ENCODE measurements at places on chromosomes 16 and 17.

GRCh38 chr16:54582631-54583250 is 296.2 kb upstream of the IRX3 start:
- DNase-seq = no peak

DNA sequence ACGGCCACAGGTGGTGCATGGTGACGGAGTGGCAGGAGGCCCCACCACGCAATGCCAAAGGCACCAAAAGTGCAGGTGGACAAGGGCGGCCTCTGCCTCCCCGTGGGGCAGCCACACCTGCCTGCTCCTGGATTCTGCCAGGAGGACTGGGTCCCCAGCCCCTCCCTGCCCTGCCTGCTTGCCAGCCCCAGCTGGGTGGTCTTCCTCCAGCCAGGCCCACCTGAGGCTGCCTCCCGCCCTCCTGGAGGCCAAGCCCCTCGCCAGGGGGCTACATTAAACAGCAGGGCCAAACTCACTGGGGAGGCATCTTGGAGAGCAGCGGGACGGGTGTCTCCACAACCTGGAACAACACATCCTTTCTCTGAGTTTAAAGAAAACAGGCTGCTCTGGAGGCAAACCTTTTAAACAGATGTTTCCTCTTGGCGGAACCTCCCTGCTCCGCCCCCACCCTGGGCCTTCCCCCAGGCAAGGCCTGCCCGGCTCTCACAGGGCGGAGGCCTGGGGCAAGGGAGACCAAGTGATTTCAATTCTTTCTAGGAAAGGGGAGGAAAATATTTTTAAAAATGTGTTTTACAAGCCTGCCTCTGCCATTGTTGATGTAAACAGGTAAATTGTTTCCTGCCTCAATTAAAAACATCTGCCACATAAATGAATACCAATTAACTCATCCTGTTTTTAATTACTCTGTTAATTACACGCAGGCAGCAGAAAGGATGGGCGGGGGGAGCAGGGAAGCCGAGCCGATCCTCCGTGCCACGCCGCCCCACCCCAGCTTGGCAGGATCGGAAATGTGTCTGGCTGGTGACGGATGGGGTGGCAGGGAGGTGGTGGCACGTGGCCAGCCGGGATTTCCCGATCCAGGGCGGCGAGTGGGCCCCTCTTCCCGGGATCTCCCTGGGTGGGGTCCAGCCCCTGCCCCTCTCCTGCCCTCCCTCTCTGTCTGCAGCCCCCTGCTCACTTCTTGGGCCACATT is 54.4 kb upstream of the PABPN1L start:
- peak; percentile 71 for DNase-seq

GRCh38 chr16:22878955-22879354 is 65.0 kb downstream of the HS3ST2 start:
- DNase-seq = no peak

GRCh38 chr17:489758-490329 is 137.2 kb upstream of the RPH3AL start:
- peak; percentile 33 for DNase-seq

GRCh38 chr17:4944554-4945175 is 3.7 kb downstream of the PFN1 start:
- DNase-seq = no peak
